Activated naive CD8-positive, alpha-beta T cell treated with anti-CD3 and anti-CD28 coated beads for 36 hours (primary cell): ENCODE measurements at places on chromosomes 5 and 9. TPM values are rescaled to one million over a fixed set of nuclear protein-coding genes. Genes with fewer than 3 reads are reported as not detected.

Gene ROR2
- not detected for total RNA-seq

GRCh38 chr9:129542741-129543140, 78.2 kb downstream of the C9orf50 start:
- DNase-seq: no peak

DNA sequence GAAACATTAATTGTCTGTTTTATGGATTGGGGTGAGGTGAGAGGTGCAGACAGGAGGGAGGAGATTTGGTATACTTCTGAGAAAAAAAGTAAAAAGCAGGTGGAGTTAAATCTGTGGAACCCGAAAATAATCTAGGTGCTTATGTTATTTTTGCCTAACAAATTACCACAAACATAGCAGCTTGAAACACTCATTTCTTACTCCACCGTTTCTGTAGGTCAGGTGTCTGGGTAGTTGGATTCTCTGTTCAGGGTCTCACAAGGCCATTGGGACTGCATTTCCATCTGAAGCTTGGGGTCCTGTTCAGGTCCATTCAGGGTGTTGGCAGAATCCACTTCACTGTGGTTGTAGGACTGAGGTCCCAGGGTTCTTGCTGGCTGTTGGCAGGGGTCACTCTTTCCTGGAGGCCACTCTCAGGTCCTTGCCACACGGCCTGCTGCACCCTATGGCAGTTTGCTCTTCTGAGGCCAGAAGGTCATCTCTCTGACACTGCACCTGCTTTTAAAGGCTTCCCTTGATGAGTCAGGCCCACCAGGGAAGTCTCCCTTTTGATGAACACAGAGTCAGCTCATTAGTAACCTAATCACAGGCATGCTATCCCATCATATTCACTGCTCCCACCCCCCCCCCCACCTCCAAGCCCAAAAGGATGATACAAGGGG, 82.2 kb downstream of the TRIO start:
- DNase-seq: no peak

Gene HNRNPAB
- 599 TPM for total RNA-seq

DNA sequence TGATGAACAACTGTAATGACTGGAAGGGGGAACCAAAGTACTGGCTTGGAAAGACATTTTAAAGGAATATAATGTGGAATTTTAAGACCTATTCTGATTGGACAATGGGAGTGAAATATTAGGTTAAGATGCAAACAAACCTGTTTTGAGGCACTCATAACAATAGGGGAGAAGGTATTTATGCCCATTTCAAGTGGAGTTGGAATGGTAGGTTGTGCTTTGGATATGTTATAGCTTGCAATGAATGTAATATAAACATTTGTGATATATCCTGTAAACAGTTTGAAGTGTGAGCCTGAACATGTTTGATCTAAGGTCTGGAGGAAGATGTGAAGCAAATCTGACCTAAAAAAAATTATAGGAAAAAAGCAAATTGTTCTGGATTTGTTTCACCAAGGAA, 129.6 kb upstream of the GRHPR start:
- DNase-seq: no peak

- no peak for DNase-seq
These were observed 75.0 kb downstream of the ADAMTS12 start for GRCh38 chr5:33816791-33817190.

Gene ZFP2
- 0.37 TPM for total RNA-seq

- DNase-seq: no peak
These were observed 9.4 kb downstream of the CORO2A start for GRCh38 chr9:98182889-98183599.

DNA sequence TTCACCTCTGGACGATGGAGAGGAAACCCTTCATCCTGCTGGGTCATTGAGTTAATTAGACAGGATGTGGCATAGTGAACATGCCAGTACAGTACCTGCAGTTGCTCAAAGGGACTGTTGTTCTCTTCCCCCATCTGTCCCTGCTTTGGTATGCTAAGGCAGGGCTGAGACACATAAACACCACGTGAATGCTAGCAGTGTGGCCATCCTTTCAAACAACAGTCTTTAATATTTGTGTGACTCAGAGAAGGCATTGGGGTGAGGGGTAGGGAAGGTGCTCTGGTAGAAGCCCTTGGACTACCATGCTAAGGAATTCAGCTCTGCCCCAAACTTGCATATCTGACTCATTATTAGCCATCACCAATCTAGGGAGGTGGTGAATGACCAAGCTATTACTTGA, 180.2 kb upstream of the ZNF618 start:
- no peak for DNase-seq

Gene IL3
- total RNA-seq: 0.20 TPM

- no peak for DNase-seq
These were observed 152.9 kb downstream of the NIPBL start for GRCh38 chr5:37029436-37029835.

DNA sequence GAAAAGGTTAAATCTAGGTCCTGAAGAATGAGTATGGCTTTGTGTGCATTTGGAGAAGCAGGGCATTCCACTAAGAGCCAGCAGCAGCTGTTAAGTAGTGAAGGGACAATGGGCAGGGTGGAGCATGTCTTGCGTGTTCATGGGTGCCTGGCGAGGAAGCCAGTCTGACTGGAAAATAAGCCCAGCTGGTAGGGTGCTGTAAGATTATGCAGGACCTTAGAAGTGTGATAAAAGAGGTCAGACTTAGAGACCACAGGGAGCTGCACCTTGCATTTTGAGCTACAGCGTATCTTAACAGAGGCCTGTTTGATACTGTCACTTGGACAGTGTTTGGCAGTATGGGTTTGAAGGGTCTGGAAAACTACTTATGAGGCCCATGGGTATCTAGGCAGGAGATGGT, 131.7 kb upstream of the ELL2 start:
- no peak for DNase-seq

DNA sequence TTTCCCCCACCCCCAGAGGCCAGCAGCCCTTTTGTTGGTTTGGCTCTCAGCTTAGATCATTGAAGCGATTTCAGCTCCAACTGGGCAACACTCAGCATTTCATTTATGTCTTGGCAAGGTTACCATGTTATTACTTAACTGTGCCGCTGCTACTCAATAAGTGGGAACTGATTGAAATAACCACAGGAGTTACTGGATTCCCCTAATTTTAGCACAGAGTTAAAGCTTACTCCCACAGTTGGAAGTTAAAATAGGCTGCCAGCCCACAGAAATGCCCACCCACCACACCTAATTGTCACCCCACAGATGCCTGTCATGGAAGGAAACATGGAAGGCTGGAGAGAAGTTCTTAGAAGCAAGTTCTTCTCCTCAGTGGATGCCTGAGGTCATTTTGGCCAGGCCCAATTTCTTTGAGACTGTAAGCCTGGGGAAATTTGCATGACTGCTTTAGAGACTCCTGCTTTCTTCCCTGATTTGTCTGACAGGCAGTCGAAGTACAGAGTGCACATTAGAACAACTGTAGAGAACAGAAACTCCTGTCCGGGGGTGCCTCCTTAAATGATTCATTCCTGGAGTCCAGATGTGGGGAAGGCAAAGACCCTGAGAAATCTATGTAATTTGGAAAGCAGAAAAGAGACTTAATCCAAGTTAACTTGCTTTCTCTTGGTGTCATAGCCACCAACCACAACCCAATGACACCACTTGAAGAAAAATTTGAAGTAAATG, 370.0 kb downstream of the ZSWIM6 start:
- no peak for DNase-seq

GRCh38 chr9:265209-265870, 50.7 kb downstream of the DOCK8 start:
- no peak for DNase-seq

DNA sequence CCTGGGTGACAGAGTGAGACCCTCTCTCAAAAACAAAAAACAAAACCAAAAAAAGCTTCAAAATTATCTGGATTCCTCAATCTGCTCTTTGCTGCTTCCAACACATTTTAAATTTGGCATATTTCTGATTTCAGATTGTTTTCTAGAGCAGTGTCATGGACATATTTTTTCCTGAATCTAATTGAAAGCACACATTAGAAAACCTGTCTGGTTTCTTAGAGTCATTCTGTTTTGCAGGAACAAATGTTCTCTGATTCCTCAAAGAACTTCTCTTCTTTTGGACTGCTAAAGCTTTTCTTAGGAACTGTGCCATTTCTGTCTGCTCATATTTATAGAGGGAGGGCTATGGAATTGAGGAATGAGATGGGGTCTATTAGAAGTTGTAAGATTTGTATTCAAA, 81.6 kb downstream of the RAI14 start:
- DNase-seq: no peak

DNA sequence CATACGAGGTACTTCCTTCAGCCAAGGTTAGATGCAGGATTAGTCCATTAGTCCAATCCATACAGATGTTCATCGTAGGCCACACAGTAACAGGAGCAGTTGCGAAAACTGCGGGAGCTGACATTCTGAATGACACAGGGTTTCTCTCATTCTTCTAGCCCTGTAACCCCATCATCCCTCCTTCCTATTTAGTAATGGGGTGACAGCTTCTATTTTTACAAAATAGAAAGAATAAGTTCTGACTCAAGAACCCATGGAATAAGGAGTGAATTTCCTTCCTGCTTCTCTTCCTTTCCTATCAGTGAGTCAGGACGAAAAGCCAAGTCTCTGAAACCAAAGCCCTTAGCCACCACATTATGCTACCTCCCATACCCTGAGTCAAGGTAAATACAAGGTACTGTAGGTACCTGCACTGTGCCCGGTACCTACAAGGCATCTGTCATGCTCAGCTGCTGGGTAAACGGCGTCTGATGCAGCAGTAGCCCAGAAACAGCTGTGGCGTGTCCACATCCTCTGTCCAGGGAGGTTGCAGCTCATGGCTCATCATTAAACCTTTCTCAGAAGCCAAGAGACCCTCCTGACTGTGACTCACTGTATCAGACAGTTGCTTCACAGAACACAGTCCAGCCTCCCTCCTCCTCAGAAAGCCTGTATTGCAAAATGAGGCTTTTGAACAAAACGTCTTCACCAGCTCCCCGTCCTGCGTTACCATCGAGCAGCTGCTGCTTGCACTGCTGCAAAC, 84.2 kb downstream of the ESM1 start:
- DNase-seq: no peak

- no peak for DNase-seq
These were observed 60.4 kb upstream of the TMED7 start for GRCh38 chr5:115686051-115686737.

DNA sequence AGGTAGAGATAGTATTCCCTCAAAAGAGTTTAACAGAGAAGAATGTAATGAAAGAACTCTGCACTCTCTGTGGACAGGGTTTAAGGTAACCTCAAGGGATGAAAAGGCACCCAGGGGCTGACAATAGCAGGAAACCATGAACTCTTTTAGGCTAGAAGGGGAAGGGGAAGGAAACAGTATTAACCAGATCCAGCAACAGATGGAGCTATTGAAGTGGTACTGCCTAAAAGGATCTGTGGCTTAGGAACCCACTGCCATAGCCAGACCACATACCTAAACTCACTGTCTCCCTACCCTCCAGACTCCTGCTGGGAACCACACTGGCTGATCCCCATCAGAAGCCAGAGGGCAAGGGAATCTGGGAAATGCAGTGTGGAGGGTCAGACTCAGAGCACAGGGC, 35.5 kb downstream of the PLGRKT start:
- no peak for DNase-seq

GRCh38 chr5:28574606-28575005, 1536.2 kb upstream of the CDH9 start:
- no peak for DNase-seq

DNA sequence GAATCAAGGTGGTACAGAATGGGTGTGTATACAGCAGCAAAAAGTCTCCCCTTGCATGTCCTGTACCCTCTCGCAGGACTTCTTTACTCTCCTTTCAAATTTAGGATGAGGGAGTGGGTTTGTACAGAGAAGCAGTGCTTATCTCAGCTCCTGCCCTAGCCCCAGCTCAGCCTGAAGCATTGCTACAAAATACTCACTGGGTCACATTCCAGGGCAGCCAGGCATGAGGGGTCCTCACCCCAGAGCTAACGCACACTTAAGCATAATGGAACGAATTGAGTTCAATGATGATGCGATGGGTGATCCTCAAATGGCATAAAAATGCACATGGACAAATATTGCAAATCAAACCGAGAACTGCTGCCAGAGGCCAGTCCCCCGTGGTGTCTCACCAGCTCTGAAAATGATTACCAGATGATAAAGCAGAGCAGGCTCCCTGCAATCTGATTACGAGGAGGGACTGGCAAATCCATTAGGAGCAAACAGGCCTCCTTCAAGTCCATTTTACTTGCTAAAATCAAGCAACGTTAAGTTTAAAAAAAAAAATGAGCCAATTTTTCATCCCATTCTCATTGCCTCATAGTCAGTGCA, 231.6 kb upstream of the TAS2R1 start:
- DNase-seq: no peak

GRCh38 chr5:39424736-39425637, at the start of gene DAB2:
Gene DAB2 (minus strand): TSS chr5:39424980. CDS start chr5:39394320, 30,660 bp downstream.
- peak; percentile 59 for DNase-seq

Gene FAM163B
- total RNA-seq: not detected

DNA sequence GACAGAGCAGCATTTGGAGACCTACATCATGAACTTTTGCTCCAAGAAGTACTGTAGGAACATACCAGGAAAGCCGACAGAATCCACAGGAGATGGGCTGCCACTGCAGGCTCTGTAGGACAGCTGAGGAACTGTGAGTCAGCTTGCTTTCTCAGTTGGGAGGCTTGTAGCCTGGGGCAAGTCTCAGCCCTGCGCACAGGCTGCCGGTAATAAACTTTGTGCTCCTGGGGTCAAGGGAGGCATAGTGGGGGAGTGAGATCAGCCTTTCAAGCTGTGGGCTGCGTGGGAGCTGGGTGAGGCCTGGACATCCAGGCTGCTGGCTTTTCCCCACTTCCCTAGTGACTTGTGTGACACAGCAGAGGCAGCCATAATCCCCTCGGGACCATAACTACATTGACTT, 718.0 kb upstream of the CDH10 start:
- no peak for DNase-seq

DNA sequence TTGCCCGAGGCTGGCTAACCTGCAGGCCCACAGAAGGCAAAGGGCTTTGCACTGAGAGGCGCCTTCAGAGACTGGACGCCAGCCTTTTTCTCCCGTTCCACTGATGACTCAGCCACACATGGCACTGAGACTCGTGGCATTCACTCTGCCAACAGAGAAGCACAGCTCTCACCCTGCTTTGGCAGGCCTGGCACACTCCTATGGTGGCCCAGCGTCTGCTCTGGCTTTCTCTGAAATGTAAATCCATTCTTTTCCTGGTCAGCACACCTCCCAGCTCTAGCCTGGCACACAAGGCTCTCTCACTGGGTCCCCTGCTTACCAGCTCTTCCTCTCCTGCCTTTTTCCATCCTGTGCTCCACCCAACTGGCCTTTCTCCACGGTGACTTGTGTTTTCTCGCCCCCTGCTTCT, 5.9 kb upstream of the MELK start:
- DNase-seq: no peak

DNA sequence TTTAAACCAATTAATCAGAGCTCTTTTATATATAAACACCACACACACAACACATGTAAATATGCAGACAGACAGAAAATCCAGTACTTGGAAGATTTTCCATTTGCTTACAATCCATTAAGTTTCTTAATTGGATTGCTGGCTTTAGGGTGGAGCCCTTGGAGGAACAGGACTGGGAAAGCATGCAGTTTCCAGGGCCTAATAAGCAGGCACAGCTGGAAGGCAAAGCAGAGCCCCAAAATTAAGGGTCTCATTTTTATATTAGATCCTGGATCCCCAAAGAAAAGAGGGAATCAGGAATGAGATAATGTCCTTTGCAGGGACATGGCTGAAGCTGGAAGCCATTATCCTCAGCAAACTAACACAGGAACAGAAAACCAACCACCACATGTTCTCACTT, 13.1 kb upstream of the SMC2 start:
- DNase-seq: no peak
